Lower lobe of right lung (tissue), 2 donors: ENCODE measurements at places on chromosomes 12 and 14. TPM values are rescaled to one million over a fixed set of nuclear protein-coding genes. Genes with fewer than 3 reads are reported as not detected.
A peak's percentile ranks its signal among the peaks of the same experiment; 100 is the strongest.

The TTC8 gene
- total RNA-seq = 12.1 TPM

- DNase-seq = no peak
Measured at GRCh38 chr14:37589715-37590427, 5.2 kb downstream of the FOXA1 start.

The SLC8B1 gene
- 39.3 TPM for total RNA-seq

DNA sequence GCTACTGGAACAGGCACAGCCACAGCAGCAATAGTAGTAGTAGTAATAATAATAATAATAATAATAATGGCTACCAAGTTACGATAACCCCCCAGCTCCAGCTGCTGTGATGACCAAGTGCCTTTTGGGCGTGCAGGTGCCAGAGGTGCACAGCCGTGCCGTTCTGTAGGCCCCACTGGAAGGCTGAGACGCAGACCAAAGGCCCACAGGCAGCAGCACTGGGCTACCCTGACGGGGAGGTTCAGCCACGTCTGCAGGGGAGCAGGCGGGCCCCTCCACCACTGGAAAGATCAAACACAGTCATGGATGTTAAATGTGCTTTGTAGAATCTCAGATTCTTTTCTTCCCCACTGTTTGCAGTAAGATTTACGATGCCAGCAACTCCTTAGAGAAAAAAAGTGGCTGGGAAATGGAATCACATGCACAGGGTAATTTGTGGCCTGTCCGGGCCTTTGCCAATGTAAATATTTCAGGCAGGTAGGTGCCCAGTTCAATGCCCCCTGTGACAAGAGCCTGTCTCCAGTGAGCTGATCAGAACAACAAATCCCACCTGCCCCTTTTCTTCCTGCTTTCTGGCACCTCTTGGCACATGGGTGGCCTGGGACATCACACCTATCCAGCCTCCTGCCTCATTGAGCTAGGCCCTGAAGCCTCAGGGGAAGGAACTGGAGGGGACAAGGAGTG is 32.6 kb downstream of the CCDC85C start:
- DNase-seq = no peak

- DNase-seq = no peak
Measured at GRCh38 chr12:22598763-22599161, 26.2 kb upstream of the ETNK1 start.

The LRTM2 gene
- not detected for total RNA-seq

GRCh38 chr14:104085032-104085888 is at the start of gene ASPG:
Gene ASPG (plus strand): TSS chr14:104085700. CDS start chr14:104085771, 71 bp downstream.
- peak; percentile 56 for DNase-seq

The ZNF268 gene
- total RNA-seq = 23.3 TPM

GRCh38 chr12:130617219-130617618 is 98.9 kb downstream of the RIMBP2 start:
- no peak for DNase-seq

DNA sequence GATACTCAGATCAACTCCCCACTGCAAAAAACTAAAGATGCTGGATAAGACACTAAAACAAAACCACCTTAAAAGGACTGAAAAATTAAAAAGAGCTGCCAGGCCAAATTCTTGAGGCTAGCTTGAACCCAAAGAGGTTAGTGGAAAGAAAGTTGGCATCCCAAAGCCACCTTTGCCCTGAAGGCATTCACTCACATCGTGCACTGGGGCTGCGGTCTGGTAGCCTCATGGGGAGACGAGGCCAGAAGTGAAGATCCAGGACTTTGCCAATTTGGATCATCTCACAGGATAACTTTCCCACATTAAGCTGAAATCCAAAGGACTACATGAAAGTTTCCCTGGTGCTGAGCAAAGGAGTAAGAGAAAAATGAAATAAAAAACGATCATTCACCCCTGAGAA is 63.9 kb downstream of the EFCAB11 start:
- DNase-seq = no peak

DNA sequence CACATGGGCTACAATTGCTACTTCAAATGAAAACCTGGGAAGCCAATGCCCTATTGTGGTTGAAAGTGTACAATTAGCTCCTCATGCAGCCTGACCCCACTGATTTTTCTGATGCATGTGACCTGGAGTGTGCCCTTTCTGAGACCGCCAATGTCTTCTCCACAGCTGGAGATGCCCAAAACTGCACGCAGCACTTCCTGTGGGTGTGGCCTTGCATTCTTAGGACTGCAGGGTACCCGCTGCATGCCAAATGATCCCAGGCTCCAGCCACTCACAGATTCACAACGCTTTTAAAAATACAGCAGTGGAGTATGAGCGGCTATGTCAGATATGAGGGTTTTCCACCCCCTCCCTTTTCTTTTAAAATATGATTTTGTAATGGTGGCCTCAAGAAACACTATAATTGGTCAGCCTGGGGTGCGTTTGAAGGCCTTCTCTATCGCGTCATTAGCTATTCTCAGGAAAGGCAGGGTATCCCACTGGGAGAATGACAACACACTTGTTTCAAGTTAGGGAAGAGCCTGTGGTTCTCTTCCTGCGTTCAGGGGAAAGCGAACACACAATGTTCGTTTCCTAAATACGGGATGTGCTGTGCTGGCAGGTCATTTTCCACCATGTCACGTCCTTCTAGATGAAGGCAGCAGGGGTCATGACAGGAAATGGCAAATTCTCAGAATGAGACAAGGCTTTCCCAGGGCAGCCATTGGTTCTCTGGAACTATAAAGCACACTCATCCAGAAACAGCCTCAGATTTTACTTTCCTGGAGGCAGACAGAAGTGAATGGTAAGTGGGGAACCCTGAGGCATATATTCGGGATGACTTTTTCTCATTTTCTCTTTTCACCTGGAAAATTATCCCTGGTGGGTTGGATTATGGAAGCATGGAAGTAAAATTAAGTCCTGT is at the start of gene APOLD1:
Gene APOLD1 (plus strand): TSS at position 749 of the 904 bp plus-strand sequence. CDS start 33 bp downstream, at position 782.
- DNase-seq = no peak

- DNase-seq = no peak
Measured at GRCh38 chr14:89336338-89336737, 80.7 kb downstream of the FOXN3 start.

DNA sequence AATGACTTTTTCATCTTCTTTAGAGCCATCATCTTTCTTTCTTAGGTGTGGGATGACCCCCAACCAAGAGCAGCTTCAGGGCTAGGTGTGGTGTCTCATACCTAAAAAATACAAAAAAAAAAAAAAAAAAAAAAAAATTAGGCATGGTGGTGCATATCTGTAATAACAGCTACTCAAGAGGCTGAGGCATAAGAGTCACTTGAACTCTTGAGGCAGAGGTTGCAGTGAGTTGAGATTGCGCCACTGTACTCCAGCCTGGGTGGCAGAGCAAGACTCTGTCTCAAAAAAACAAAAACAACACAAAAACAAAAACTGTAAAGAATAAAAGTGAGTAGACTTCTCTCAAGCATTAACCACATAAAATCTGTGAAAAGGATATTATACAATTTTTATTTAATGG is 8.0 kb upstream of the ATF7IP start:
- DNase-seq = no peak

DNA sequence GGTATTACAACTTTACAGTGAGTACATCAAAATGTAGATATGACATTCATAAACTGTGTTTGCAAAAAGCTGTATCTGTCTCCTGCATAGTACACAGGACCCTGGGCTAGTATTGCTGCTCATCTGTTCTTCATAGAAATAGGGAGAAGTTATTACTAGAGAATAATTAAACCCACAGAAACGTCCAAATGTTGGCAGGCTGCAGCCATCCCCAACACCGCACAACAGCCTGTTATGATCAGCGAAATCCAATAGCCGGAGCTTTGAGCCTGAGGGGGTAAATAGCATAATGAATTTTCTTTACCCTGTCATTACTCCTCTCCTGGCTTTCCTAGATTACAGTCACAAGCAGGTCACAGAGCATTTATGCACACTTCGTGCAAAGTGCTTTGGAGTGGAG is 178.0 kb downstream of the DACT1 start:
- no peak for DNase-seq

DNA sequence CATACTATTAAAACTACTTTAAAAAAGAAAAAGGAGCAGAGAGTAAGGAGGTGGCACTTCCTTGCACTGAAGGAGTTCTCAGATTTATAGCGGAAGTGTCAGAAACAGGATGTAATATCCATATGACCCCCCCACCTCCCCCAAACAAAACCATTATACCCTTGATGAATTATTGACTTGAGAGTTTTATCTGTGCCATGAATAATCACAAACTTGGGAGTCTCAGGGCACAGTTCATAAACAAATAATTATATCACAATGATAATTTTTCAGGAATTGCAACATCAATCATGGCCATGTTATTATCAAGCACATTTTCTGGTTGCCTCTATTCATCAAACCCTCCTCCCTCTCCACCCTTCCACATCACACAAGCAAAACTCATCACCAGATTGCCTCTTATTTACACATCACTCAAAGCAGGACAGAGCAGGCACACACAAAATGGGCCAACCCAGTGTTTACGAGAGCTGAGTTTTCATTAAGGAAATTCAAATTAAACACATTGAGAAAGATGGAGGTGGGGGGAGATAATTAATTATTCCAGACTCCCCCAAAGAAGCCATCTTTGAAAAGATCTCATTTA is 141.4 kb downstream of the EGLN3 start:
- no peak for DNase-seq
